NCI-H1436 treated with DMSO at 0.1 percent for 48 hours (cell line): ENCODE measurements at places on chromosomes 13 and 19.
A peak's percentile ranks its signal among the peaks of the same experiment; 100 is the strongest.

DNA sequence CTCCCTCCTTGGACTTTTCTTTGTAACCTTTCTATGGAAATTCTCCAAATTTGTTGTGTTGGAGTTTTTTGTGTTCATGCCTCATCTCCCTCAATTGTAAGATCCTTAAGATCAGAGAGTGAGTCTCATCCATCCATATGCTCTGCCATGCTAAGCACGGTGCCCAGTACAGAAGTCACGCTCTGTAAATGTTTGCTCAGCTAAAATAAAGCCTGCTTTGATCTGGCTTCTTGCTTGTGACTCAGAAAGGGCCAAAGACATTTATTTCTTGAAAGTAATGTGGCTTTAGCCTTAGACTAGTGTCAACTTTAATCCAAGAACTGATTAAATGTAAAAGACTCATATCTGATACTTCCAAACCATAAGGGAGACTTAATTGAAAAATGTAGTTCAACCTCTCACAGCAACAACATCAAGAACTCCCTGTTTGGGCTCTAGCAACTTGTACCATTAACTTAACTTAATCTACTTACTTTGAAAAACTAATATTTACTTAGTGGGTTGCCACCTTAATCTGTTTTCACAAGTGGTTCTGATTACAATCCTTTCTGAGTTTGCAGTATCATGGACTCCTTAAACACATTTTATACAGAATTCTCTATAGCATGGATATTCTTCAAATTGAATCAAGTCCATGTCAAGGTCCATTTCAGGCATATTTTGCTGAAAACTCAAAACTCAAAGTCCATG lies 100.2 kb downstream of the KL start:
- DNase-seq, result no peak

- peak; percentile 80 for DNase-seq
These were observed 18.5 kb downstream of the POU2F2 start for GRCh38 chr19:42113641-42114348.

DNA sequence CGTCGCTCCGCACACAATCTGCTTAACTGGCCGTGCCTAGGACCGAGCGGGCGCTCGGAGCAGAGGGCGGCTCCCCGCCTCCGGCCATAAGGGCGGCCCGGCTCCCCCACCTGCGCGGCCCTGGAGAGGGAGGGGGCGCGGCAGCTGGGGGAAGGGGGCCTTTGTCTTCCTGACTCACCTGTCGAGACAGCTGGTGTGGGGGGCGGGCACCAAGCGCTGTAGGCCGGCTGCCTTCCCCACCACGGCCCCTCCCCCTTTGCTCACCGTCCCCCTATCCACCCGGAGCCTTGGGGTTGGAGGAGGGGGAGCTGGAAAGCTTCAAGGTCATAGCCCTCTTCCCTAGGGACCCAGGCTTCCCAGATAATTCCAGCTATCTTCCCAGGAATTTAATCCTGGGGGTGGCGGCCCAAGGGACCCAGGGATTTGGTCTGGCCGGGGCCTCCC lies 1.2 kb downstream of the VASP start:
- no peak for DNase-seq

- no peak for DNase-seq
These were observed 6.9 kb downstream of the SLC39A3 start for GRCh38 chr19:2732883-2733282.

GRCh38 chr13:40777809-40778175 lies 6.8 kb upstream of the MRPS31 start:
- no peak for DNase-seq

DNA sequence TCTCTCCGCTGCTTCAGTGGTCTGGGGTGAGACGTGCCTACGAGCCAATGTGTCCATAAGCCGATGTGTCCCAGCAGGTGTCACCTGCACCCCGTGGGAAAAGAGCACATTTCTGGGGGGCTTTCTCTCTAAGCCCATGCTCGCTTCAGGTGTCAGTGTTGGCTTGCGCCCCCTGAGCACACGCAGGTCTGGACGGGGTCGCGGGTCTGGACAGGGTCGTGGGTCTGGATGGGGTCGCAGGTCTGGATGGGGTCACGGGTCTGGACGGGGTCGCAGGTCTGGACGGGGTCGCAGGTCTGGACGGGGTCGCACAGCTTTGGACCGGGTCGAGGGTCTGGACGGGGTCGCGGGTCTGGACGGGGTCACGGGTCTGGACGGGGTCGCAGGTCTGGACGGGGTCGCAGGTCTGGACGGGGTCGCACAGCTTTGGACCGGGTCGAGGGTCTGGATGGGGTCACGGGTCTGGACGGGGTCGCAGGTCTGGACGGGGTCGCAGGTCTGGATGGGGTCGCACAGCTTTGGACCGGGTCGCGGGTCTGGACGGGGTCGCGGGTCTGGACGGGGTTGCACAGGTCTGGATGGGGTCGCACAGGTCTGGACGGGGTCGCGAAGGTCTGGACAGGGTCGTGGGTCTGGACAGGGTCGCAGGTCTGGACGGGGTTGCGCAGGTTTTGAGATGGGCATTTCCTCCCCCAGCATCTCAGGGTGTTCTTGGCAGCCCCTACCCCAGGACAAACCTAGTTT lies 24.5 kb upstream of the TFDP1 start:
- no peak for DNase-seq

DNA sequence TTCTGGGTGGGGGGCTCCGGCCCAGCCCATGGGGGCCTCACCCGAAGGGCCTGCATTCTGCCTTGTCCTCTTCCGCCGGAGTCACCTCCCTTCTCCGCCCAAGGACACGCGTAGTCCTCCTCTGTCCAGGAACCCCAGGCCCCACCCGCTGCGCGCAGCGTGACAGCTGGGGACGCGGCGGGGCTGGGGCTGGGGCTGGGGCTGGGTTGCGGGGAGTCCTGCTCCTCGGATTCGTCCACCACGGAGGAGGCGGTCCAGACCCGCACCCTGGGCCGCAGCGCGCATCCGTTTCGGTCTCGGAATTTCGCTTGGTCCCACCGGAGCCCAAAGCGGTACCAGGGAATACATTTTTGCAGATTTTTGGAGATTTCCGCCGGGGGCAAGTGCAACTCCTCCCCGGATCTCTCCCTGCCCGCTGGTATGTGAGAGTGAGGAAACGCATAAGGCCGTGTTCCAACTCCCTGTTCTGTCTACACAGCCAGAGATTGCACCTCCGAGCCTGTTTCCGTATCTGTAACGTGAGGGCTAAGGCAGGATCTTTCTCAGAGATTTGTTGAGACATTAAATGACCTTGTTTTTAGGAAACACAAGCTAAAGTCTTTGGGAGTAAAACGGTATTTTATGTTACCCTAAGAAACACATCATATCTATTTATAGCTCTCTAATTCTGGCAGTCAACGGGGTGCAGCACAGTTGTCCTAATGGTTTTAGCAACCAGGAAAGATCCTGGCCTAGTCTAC lies at the start of gene COX7A1:
COX7A1 (minus strand) TSS at position 96 of the 740 bp plus-strand sequence; CDS start at position 56, 40 bp downstream.
- no peak for DNase-seq

GRCh38 chr19:2048104-2048958 lies 2.7 kb downstream of the MKNK2 start:
- no peak for DNase-seq

DNA sequence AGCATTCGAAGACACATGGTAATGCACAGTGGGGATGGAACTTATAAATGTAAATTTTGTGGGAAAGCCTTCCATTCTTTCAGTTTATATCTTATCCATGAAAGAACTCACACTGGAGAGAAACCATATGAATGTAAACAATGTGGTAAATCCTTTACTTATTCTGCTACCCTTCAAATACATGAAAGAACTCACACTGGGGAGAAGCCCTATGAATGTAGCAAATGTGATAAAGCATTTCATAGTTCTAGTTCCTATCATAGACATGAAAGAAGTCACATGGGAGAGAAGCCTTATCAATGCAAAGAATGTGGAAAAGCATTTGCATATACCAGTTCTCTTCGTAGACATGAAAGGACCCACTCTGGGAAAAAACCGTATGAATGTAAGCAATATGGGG lies 16.2 kb upstream of the ZNF763 start:
- no peak for DNase-seq

DNA sequence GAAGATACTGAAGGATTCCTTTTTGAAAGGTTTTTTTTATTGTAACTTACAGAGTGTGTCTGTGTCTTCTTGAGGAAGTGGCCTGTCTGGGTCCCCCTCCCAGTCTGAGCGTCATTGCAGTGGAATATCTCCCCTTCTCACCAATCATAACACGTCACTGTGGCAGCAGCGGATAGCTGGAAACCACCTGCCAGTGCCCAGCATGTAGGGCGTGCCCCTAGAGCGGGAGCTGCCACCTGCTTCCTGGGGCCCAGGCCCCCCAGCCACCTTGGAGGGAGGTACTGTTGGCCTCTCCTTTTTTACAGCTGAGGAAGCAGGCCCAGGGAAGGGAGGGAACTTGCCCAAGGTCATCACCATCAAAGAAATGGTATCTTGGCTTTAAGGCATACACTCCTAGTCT lies 4.6 kb upstream of the DNM2 start:
- DNase-seq, result no peak

- DNase-seq, result no peak
These were observed 32.2 kb downstream of the RCBTB2 start for GRCh38 chr13:48500652-48501197.

GRCh38 chr19:10433131-10433536 lies 12.8 kb downstream of the PDE4A start:
- no peak for DNase-seq

DNA sequence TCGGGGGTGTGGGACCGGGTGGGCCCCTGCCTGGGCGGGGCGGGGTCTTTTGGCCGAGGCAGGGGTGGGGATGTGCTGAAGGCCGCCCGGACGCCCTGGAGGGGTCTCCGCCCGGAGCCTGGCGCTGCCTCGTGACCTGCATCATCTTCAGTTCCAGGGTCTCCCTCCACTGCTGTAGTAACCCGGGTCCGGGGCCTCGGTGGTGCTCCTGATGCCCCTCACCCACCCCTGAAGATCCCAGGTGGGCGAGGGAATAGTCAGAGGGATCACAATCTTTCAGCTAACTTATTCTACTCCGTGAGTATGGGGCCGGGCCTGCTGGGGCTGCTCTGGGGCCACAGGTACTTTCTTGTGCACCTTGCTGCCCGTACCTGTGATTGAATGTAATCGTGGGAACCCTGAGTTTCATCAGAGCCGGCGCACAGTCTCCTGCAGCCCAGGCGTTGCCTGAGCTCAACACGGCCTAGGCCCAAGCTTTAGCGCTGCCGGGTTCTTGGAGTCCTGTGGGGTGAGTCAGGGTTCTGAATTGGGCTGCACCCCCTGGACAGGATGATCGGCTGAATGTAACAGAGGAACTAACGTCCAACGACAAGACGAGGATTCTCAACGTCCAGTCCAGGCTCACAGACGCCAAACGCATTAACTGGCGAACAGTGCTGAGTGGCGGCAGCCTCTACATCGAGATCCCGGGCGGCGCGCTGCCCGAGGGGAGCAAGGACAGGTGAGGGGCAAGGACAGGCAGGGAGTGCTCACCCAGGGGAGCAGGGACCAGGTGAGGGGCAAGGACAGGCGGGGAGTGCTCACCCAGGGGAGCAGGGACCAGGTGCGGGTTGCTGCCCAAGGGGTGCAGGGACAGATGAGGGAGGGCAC lies 10.5 kb downstream of the PEAK3 start:
- no peak for DNase-seq

DNA sequence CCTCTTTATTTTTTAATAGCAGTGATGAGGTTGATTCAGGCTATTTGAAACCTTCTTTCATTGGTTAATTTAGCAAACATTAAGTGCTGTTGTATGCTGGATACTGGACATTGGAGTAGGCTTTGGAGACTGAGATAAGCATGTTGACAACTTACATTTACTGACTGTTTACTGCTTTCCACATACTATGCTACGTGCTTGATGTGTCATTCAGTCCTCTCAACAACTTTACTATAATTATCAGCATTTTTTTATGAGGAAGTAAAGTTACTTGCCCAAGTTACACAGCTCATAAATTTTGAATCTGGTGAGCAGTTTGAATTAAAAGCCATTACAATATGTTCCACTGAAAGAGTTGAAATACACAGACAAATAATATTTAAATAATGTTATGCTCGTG lies 83.8 kb downstream of the GJA3 start:
- no peak for DNase-seq

DNA sequence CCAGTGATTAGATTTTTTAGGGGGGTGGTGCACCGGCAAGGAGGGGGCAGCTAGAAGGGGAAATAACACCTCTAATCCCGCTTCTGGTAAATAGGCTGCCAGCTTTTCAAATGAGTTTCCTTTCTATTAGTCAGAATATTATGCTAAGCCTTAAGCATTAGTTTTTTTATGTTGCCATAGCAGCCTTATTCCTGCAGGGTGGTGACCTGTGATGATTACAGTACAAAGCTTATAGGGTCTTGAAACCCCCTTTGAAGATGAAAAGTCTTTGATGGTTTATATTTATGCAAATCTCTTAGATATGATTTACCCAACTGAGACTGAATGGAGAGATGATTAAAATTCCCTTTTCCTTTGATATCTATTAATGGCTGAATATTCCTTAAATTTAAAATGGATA lies 109.8 kb downstream of the ZIC5 start:
- no peak for DNase-seq

DNA sequence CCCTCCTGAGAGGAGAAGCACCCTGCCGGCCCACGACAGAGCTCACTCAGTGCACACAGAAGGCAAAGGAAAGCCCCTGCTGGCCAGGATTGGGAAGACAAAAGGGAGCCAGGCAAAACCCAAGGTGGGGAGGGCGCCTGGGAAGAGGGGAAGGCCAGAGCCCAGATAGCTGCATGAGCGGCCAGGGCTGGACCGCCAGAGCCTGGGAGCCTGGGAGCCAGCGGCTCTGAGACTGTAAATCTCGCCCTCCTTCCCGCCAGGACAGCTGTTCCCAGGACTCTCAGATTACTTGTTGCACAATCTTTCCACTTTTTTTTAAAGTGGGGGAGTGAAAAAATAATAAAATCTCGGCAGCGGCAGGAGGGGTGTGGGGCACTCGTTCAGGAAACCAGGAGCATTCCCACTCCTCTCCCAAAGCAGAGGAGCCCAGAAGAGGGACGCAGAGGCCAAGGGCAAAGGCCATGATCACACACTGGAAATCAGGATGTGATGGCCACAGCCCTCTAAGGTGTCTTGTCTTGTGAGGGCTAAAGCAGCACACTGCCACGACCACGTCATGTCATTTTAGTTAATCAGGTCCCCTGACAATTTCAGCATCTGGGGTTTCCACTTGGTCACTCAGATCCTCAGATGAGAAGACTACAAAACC lies 19.6 kb upstream of the EPHX3 start:
- DNase-seq, result no peak
